ENCODE measurements at places on chromosomes 5 and 9.

DNA sequence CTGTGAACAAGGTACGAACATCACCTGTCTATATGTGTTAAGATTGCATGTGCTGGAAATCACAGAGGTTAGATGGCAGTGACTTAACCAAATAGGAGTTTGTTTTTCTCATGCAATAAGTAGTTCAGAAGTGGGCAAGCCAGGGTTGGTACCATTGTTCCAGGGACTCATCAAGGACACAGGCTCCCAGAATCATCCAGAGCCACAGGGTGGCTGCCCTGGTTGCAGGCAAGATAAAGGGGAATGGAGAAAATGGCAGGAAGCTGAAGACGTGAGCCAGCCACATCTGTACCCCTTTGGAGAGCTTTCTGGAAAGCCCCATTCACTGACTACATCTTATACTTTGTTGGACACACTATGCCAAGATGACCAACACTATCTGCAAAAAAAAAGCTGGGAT is 126.0 kb upstream of the IL12B start:
- no peak for DNase-seq

DNA sequence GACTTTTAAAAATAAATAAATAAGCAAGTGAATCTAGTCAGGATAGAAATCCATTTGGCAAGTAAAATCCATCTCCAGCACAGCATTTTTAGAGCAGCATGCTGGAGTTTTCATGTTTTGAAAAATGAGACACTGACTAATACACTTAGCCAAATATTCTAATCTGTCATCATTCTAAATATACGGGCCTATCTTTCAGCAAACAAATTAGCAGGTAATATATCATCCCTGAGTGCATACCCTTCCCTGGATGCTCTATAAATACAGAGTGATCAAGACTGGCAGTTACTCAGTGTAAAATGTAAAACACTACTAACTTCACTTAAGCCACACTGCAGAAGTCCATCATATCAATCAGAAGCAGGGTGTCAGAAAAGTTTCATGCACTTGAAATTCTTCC is 58.4 kb downstream of the MLLT3 start:
- DNase-seq: no peak

DNA sequence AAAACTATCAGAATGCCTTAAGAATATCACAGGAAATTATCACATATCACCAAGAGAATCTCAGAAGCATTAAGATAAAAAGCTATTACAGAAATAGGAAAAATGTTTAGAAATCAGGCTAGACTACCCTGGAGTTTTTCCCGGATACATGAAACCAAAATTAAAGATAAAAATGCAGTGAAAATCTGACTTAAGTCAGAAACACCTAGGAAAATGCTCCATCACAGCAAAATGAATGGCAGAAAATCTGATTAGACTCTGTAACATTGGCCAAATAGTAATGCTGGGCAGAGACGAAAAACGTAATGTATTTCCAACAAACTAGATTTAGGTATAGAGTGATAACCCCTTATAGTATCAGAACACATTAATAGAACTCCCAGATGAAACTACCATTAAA is 1626.7 kb upstream of the C9orf72 start:
- no peak for DNase-seq

GRCh38 chr5:7606840-7607465 is 211.0 kb downstream of the ADCY2 start:
- DNase-seq: no peak

- DNase-seq: no peak
Observed at GRCh38 chr9:90834828-90835595, 33.4 kb downstream of the SYK start.

DNA sequence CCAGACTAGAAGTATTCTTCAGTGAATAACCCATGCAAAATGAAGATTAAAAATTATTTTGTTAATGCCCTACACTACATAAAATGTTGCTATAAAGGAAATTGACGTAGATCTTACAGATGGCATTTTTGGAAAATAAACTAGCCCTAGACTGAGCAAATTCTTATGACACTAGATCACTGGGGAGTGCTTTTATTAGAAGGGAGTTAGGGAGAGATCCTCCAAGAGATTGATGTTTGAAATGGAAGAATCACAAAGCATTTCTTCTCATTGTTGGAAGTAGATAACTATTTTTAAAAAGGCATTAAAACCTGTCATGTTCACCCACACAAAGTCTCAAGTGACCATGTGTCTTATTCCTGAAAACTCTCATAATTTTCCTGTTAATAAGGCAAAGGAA is 351.1 kb upstream of the TLE4 start:
- no peak for DNase-seq

DNA sequence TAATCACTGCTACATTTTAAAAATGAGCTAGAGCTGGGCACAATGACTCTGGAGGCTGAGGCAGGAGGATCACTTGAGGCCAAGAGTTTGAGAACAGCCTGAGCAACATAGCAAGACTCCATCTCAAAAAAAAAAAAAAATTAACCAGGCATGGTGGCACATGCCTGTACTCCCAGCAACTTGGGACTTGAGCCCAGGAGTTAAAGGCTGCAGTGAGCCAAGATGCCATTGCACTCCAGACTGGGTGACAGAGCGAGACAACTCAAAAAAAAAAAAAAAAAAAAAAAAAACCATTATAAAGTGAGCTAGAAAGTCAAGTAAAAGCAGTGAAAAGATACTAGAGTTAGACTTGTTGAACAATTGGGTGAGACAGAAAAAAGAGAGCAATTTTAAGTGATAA is 28.2 kb downstream of the FEM1C start:
- DNase-seq: no peak

- no peak for DNase-seq
Observed at GRCh38 chr5:53161876-53162275, 52.3 kb upstream of the MOCS2 start.

DNA sequence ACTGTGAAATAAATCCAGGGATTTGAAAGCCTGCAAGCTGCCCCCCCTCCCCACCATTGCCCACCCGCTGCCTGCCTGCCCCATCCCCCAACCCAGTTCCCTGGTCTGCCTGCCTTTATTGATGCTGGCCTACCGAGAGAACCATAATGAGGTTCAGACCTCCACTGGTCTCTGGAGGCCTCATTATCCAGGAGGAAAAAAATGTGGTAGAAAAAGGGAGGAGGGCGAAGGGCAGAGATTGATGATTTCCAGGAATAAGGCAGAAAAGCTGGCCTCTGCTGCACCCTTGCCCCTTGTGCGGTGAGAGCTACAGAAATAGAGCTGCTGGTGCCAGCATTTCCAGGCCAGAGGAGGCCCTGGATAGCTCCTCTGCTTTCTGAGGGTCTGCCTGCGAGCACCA is 216.1 kb downstream of the PAPPA start:
- DNase-seq: no peak

DNA sequence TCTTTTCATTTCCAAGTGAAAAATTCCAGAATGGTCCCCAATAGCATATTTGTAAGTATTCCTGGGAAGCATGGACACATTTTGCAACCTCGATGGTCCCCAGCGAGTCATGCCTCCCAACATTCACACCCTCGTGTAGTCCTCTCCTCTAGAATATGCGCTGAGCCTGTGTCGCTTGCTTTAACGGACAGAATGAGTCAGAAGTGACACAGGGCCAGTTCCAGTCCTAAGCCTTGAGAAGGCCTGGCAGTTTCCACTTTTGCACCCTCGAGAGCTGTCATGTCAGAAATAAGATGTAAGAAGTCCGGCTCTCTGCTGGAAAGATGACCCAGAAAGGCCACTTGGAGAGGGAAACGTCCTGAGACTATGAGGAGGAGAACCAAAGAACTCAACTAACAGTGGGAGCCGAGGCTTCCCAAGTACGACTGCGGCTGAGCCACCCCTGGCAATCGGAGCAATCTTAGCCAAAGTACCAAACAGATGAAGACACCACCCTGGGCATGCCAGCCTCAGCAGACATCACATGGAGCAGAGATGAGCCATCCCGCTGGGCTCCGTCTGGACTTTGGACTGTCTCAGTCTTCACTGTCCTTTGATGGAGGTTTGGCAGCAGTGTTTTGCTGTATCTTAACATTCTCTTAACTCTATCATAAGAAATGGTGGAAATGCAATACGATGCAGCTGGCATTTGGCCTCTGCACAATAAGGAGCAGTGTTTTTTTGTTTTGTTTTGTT is 42.6 kb upstream of the GFPT2 start:
- DNase-seq: no peak

DNA sequence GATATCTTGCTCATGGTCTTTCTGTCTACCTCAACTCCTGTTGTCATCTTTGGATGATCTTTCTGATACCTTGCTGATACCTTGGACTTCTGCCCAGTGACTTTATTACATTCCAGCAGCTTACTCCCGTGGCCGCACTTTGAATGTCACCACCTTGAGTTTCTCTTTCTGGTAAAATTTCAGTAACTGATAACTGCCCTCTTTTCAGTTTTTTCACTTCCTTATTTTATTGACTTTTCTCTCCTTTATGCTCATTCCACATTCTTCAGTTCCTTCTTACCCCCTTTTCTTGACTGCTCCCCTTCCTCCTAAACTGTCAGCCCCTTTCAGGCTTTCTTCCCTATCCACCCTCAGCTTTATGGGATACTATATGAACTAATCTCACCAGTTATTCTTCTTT is 7.0 kb upstream of the FBXO4 start:
- no peak for DNase-seq

GRCh38 chr9:36560771-36561170 is 11.9 kb upstream of the MELK start:
- DNase-seq: no peak

DNA sequence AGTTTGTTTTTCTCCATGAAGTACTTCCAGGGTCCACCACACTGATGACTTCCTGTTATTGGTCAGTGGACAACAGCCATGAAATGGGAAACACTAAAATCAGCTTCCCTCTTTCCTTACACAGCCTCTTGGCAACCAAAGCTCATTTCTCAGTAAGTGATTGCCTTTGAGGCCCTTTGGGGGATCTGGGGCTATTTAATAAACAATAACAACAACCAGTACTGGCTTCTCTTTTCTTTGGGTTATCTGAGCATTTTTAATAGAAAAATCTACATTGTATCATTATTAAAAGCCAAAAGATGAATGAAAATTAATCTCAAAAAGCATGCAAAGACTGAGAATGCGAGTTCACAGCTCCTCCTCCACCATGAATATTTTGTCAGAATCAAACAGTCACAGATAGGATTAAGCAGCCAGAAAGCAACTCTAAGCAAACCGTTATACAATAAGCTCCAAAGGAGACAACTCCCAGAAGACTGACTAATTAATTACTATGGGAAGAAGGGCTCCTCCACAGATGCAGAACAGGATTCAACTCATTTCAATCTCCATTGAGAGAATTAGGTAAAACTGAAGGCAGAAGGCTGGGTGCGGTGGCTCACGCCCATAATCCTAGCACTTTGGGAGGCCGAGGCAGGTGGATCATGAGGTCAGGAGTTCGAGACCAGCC is 68.3 kb downstream of the SERINC5 start:
- DNase-seq: no peak

- no peak for DNase-seq
Observed at GRCh38 chr9:70142101-70142500, 98.5 kb downstream of the MAMDC2 start.

GRCh38 chr9:110338143-110338542 is 480 bp upstream of the TXNDC8 start:
- DNase-seq: no peak

DNA sequence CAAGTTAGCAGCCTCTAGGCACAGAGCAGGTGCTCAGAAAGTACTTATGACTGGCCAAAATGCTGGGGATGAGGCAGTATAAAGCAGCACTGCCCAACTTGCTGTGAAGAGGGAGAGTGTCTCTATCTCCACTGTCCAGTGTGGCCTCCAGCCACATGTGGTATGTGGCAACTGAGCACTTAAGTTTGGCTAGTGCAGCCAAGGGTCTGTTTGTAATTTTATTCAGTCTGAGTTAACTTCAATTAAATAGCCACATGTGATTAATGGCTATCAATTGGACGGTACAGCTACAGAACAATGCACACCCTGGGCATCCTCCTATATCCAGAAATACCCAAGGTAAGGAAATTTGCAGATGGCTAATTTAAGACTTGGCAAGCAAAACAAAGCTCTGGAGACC is 26.9 kb downstream of the ROR2 start:
- no peak for DNase-seq

DNA sequence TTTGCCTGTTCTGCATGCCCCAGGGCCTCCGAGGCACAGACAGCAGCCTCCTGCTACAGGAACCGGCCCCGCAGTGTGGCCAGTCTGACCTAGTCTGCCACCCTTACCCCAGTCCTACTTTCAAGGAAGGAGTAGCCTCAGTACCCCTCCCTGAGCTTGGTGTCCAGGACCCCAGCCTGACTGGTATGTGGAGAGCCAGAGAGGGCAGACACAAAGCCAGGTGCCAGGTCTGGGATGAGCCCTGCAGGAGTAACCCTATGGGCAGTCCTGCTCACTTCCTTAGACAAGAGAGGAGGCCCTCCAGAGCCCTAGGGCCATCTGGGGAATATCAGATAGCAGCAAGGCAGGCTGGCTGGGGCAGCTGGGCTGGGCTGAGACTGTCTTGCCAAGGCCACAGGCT is 67.8 kb downstream of the NRG2 start:
- no peak for DNase-seq

DNA sequence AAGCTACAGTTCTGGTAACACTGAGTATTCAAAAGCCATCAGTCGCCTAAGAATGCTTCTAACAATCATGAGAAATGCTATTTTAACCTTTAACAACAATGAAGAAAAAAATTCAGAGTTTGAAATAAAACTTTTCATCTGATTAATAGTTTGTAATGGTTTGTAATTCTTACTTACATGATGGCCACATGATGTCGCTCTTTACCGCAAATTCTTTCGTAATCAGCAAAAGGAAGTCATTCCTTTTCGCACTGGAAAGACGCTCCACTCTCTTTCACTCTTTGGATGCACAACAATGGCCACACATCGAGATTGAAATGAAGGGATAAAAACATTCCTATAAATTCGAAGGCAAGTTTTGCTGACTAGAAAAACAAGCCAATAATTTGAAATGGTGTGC is at the start of gene PCDHA7:
TSS of gene PCDHA7 (plus strand) at position 277 of the 400 bp plus-strand sequence. CDS start at position 392, 115 bp downstream.
- DNase-seq: no peak

- DNase-seq: no peak
Observed at GRCh38 chr5:166329149-166329800, 1962.2 kb upstream of the WWC1 start.

GRCh38 chr9:119477197-119477596 is 108.0 kb upstream of the BRINP1 start:
- DNase-seq: no peak

DNA sequence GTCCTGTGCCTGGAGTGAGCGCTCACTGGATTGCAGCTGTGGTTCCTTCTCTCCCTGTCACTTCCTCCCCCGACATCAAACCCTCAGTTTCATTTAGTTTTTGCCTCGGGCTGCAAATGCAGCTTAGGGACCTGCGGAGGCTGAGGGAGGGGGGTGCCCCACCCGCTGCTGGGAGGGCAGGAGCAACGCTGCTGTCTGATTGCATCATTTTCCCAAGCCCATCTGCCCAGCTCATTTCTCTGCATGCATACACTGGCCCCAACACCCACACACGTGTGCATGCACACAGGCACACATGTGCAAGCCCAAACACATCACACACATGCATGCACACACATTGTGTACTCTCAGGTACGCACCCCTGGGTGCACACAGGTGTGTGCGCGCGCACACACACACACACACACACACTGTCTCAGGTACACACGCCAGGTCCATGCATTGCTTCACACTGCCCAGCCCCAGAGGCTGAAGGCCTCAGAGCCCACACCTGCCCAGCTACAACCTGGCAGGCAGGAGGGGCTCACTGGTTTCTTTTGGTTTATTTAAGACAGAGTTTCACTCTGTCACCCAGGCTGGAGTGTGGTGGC is 3.4 kb downstream of the ASS1 start:
- no peak for DNase-seq

All from B cell (primary cell).